ENCODE measurements at places on chromosomes 1 and 21.

DNA sequence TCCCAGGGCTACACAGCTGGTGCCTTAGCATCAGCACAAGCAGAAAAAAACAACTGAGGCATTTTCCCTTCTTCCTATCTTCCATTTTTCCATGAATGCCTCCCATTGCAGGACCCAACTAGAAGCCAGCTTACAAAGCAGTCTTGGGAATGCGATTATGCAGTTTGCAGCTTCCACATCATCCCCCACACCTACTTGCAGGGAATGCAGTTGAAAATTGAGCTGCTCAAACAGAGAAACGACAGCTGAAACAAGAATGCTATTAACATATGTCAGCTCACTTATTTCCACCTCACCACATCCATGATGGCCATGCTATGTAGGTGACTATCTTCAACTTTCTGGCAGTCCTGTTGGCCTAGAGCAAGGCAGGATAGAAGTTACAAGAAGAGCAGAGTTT lies 150.6 kb upstream of the KCTD3 start:
- no peak for DNase-seq

DNA sequence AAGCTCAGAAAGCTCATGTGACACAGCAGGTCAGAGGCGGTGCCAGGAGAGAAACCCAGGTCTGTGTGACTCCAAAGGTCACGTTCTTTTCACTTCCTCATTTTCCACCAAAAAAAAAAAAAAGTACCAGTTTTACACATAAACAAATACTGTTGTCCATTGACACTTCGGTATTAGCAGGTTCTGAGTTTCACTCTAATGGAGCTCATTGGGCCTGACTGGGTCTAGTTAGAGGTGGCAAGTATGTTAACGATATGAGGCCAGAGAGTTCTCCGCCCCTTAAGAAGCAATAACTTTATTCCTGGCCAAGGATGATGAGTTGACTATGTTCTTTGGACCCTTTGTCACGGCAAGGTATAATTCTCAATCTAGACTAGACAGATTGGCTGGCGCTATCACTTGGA lies 30.0 kb upstream of the SDE2 start:
- no peak for DNase-seq

DNA sequence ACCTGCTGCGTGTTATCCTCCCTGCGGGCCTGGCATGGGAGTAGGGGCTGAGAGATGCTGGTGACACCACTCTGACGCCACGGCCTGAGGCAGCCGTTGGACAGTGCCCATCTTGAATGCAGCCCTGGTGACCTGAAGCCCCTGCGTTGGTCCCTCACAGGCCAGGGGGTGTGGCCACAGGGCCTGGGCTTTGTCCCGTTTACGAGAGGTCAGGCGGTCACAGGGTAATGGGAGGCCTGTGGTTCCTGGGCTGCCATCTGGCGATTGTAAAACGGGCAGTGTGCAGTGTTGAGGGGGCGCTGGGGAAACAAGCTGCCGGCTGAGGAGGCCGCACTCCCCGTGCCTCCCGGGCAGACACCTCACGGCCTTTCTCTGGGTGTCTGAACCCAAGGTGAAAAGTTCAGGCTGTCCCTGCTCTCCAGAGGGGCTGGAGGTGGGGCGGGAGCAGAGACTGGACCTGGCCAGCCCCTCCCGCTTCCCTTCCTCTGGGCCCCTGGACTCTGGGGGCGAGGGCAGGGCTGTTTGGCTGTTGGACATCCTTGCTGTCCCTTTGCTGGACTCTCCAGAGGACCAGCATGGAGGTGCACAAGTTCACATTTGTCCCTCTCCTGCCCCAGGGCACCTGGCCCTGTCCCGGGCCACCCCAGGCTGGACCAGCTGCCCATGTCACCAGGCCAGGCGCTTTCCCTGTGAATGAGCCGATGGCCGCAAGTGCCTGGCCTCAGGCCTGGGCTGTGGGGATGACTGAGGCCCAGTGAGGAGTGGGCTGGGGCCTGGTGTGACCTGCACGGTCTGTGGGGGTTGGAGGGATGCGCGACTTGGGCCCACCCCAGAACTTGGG lies 42.4 kb downstream of the SKI start:
- no peak for DNase-seq

- peak; percentile 45 for DNase-seq
Observed at GRCh38 chr1:66809736-66810326, 8.8 kb upstream of the INSL5 start.

- DNase-seq, result no peak
Observed at GRCh38 chr1:190759807-190760206, 282.1 kb upstream of the BRINP3 start.

GRCh38 chr21:29583424-29583924 lies 284.8 kb downstream of the BACH1 start:
- no peak for DNase-seq
